ENCODE measurements at places on chromosomes 5 and 9.

DNA sequence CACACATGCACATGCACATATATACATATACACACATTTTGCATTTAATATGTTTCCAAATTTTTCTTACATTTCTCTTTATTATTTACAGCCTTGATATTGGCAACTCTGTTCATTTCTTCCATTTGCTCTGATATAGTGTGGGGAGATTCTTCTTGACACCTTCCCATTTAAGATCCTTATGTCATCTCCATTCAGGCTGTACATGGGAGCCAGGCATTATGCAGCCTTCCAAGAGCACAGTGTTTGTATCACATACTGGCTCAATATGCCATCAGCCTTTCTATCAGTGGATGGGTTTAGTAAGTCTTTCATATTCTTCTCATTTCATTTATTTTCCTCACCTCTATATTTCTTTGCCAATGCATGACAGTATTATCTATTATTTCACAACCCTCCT is 372.3 kb upstream of the FTMT start:
- no peak for DNase-seq

- DNase-seq, result no peak
Observed at GRCh38 chr5:89401659-89402058, 518.7 kb upstream of the MEF2C start.

GRCh38 chr9:136644593-136645351 is 17.9 kb upstream of the EGFL7 start:
- DNase-seq, result peak; percentile 72

- DNase-seq, result no peak
Observed at GRCh38 chr5:158255609-158256008, 396.7 kb upstream of the CLINT1 start.

DNA sequence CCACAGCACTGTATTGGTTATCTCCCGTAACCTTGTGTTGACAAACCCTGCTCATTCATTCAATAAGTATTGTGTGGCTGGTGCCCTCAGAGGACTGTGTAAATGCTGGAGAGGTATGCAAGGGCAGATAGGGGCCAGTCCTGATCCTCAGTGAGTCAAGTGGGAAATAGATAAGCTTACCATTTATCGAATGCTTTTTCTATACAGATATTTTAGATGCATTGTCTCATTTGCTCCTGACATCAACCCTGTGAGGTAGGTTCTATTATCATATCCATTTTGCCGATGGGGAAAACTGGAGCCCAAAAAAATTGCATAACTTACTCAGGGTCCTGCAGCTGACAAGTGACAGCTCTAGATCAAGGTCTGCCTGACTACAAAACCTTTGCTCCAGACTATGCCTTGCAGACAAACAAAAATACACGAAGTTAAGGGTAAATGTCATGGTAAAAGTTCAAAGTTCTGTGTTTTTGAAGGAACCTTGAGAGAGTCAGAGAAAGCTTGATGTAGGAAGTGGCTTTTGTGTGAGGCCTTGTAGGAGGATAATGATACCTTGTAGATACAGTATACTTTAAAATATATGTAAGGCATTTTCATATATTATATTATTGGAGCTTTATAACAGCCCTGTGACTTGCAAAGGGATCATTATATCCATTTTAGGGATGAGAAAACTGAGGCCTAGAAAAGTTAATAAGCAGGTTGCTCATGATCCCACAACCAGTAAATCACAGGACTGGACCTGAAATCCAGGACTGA is 22.7 kb downstream of the CYFIP2 start:
- DNase-seq, result no peak

- no peak for DNase-seq
Observed at GRCh38 chr5:32812399-32812798, 101.3 kb downstream of the NPR3 start.

DNA sequence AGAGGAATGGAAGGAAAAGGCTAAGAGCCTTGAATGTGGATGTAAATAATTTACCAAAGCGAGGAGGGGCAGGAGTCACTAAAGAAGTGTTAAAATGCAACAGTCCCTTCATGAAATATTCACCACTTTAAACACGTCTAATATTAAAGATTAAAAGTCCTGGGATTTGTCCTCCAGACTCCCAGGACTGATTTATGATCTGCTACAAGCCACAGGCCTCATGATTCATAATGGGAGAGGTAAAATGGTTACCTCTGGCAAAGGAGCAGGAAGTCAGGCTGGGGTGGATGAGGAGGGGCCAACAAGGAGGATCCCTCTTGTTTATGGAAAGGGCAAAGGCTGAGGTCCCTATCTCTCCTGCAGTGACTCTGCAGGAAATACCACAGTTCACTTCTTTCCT is 292.4 kb downstream of the TRIM32 start:
- DNase-seq, result no peak

DNA sequence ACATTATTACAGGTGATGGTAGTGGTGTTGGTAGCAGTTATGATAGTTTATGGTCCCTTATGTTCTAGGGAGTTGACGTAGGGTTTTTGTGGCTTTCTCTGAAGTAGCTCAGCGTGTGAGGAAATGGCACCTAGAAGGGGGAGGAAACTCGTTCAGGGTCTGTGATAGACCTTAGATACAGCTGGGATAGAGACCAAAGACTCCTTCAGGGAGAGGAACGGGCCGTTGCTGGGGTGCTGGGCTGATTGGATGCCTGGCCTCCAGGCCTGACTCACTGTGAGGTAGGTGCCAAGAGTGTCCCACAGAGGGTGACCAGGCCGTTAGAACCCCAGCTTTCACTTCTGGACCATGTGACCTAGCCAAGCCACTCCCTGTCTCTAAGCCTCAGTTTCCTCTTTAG is 96.6 kb downstream of the DAB2IP start:
- no peak for DNase-seq

GRCh38 chr9:138065287-138065686 is 187.7 kb downstream of the CACNA1B start:
- no peak for DNase-seq

DNA sequence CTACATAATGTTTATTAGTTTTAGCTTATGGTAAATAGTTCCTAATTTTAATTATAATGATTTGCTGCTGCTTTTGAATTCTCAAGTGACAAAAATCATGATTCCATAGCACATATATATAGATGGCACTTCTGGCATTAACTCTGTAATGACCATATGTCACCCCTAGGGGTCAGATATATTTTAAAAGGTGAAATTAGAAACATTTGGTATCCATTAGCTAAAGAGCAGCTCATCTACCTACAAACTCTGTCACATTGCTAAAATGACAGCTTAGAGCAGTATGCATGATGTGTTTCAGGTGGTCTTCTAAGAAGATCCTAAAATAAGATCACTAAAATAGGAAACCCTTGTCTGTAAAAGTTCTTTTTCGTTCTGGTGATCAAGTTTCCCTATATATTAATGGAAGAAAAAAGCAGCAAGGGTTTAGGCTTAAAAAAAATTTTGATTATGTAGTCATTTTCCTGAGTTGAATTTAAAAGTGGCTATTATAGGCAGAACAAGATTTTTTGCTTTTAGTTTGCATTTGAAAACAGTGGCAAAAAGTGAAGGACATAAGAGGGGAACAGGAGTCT is 157.7 kb upstream of the POU5F2 start:
- DNase-seq, result peak; percentile 8

- DNase-seq, result no peak
Observed at GRCh38 chr9:69894720-69895119, 74.1 kb downstream of the CFAP95 start.

DNA sequence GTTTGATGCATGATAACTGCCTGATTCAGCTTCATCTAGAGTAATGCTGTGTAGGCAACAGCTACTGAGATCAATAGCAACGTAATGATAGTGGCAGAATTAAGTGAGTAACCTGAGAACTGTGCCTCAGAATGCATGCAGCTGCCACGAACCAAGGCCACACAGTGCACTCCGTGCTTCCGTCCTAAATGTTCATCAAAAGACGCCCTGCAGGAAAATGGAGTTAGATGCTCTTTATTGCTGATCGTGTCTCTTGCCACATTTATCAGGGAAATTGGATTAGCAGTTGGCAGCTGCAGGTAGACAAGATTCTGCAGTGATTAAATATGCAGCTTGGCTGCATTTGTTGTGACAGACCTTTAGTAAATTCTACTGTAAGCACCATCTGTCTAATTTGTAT is 107.7 kb upstream of the TLX3 start:
- DNase-seq, result no peak

DNA sequence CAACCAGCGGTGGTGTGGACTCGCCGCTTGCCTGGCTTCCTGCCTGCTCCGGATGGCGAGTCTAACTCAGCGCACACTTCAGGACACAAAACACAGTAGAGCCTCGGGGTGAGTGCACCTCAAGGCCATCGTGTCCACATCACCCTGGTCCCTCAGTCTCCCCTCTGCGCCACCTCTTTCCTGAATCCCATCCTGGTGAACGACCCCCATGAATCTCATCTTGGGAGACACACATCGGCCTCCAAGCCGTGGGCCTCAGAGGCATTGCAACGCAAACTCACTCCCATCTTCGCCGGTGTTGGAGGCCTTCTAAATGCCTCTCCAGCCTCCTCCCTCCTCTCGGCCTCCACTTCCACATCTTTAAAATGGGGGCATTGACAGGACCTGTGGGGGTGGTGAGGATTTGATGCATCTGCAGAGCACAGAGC is 124.3 kb downstream of the COL23A1 start:
- DNase-seq, result no peak

GRCh38 chr5:1412621-1413020 is 32.6 kb downstream of the SLC6A3 start:
- DNase-seq, result no peak

GRCh38 chr5:95283761-95284571 is 928 bp downstream of the MCTP1 start:
- DNase-seq, result peak; percentile 45

DNA sequence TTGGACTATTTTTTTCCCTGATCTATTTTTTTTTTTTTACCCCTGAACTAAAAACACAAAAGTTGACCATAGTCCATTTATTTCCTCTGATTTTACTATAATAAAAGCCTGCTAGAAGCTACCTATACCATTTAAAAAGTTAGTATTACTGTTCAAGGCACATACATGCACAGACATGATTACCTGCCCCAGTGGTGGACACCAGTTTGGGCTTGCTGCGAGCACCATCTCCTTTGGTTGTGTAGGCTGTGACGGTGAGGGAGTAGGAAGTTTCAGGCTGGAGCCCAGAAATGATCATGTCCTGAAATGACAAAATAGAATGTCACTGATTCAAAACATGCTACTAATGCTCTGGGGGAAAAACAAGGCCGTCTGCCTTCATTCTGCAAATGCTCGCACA is 693.1 kb upstream of the DMAC1 start:
- DNase-seq, result no peak

DNA sequence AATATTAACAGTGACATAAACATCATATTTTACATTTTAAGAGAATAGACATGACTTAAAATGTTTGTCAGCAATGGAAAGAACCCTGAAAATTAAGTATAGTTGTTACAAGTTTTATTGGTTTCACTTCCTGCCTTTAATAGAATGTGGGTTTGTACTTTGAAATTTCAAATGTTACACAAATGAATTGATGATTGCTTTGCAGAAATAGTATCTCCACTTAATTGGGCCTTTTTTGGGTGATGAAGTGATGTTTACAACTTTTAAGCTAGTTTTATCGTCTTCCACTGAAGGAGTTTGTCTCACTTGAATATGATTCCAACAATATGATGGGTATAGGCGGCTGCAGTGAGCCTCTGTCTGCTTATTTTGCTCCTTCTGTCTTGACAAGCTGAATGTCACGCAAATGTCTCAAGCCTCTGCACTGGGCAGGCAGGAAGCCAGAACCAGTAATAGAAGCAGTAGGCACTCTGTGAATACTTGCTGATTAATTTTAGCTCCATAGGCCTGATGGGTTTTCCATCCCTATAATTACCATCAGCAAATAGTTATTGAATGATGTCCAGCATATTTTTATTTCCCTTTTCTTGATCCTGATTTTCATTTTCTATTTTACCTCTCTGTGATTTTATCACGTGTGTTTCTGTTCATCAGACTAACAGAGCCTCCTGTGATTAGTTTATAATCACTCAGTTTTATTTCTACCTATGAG is 10.6 kb upstream of the NR3C1 start:
- DNase-seq, result no peak

DNA sequence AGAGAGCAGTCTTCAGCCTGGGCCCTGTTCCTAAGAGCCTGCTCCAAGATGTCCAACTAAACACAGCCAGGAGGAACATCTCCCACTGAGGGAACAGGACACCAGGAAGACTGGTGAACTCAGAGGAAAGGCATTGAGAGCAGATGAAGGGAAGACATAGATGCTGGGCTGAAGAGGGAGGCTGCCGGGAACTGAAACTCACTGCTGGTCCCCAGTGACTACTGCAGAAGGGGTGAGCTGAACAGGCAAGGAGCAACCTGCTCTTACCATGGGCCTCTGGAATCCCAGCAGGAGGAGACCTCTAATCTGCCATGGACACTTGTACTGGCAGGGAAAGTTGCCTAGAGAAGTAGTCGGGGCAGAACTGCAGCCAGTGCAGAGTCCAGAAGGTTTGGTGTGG is 95.7 kb downstream of the TRPM3 start:
- DNase-seq, result no peak

- no peak for DNase-seq
Observed at GRCh38 chr5:20660588-20660987, 672.6 kb upstream of the CDH18 start.

- no peak for DNase-seq
Observed at GRCh38 chr5:76974785-76975184, 21.9 kb downstream of the CRHBP start.

DNA sequence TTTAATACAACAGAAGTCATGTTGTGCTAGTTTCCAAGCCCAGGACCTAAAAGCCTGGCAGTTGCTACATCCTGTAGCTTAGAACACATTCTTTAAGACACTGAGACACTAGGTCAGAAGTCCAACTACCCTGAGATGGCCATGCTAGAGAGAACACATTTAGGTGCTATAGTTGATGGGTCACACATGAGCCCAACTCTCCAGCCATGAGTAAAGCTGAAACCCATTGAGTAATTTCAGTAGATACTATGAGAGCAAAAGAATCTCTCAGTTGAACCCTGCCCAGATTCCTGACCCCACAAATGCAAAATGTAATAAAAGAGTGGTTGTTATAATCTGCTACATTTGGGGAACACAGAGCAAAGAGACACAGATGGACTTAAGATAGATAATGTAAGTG is 164.4 kb downstream of the SEMA5A start:
- DNase-seq, result no peak

DNA sequence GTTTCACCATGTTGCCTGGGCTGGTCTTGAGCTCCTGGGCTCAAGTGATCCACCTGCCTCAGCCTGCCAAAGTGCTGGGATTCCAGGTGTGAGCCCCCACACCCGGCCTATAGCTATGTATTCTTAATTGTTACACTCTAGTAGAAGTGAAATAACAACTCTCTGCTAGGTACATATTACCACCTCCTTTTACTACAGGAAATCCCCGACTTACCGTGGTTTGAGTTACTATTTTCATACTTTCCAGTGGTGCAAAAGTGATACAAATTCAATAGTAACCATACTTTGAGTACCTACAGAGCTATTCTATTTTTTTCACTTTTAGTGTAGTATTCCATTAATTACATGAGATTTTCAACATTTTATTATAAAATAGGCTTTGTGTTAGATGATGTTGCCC is 719 bp downstream of the ARL14EPL start:
- no peak for DNase-seq

DNA sequence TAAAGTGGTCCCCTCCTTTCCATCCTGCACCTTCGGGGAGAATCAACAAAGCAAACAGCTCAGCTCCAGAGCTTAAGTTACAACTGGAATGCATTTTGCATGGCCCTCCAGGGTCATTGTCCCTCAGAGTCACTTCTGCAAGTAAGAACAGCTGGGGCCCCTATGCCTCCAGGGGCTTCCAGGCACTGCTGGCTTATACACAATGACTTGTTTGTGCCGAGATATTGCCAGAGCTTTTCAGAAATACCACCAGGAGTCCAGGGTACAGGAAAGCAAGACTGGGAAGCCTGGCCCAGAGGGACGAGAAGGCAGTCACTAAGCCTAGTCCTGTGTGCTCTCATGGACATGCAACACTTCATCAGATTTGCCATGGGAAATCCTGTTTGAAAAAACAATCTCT is 11.3 kb downstream of the FRMD3 start:
- DNase-seq, result no peak

All from adipocyte (in vitro differentiated cells).